ENCODE measurements at places on chromosomes 11 and 22.
A peak's percentile ranks its signal among the peaks of the same experiment; 100 is the strongest.

- no peak for DNase-seq
Observed at GRCh38 chr11:61022311-61023085, 51.0 kb downstream of the CD6 start.

GRCh38 chr22:48278620-48279460, 1516.4 kb downstream of the TBC1D22A start:
- no peak for DNase-seq

GRCh38 chr11:121763526-121763925, 310.8 kb upstream of the SORL1-AS1 start:
- DNase-seq: no peak

DNA sequence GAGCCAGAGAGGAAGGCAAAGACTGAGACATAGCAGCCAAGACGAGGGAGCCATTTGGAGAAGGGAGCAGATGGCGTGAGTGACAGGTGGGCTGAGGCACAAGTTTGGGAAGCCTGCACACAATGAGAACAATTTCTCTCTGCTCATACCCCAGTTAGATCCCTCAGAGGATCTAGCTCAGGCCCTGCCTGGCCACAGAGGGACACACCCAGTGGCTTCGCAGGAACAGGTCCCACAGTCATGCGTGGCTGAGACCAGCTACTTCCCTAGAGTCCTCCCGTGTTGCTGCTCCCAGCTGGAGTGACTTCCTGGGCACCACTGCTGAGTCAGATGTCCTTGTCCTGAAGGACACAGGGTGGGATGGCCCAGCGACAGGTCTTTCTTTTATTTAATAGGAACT, 33.4 kb upstream of the LYVE1 start:
- no peak for DNase-seq

GRCh38 chr11:65479184-65480145, 19.4 kb upstream of the MALAT1 start:
- DNase-seq: no peak

- no peak for DNase-seq
Observed at GRCh38 chr11:63841554-63841953, 2.6 kb downstream of the MARK2 start.

- no peak for DNase-seq
Observed at GRCh38 chr22:20615021-20615420, 107.6 kb downstream of the MED15 start.

- no peak for DNase-seq
Observed at GRCh38 chr22:46935506-46936377, 173.3 kb downstream of the TBC1D22A start.

GRCh38 chr22:22046370-22046769, 63.8 kb upstream of the TOP3B start:
- DNase-seq: no peak

DNA sequence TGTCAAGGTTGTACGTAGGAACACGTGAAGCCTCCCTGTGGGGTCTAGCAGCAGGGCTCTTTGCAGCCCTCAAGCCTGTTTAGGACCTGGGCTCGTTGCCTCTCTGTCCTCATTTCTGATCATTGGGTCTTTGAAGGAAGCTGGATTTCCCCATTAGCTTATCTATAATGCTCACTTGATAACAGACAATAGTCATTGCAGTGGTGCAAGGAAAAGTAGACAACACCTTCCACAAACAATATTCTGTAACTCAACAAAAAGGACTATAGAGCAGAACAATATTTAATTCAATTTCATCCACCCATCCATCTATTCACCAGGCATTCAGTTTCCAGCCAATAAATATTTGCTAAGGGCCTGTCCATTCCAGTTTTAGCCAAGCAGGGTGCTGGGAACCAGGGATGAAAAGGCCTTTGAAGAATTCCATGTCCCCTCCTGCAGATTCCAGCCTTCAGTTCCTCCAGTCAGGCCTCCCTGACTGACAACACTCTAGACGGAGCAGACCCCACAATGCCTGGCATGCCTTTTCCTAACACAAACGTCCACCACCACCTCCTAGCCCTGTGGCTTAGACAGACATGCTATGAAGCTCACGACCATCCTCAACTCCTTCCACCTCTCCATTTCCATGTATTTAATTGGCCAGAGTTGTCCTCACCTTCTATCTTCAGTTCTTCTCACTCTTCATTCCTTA, 12.7 kb upstream of the POLD3 start:
- no peak for DNase-seq

GRCh38 chr22:28750471-28750881, 8.6 kb downstream of the HSCB start:
- DNase-seq: no peak

GRCh38 chr11:131206671-131207070, 163.7 kb upstream of the NTM start:
- no peak for DNase-seq

DNA sequence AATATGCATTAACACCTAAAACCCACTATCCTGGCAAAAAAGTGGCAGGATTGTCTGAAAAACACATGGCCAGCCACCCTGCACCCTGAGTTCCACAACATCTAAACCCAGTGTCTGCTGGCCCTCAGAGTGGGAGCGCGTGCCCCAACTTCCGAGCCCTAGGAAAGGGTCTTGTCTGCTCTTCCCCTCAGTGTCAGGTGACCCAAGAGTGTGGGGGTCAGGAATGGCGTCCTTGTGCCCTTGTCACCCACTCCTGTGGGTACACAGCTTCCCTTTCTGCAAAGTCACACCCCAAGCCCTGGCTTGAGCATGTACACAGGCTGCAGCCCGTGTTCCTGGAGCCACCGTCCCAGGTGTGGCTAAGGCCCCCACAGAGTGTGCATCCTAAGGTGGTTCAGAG, 67.6 kb downstream of the CDKN1C start:
- DNase-seq: no peak

DNA sequence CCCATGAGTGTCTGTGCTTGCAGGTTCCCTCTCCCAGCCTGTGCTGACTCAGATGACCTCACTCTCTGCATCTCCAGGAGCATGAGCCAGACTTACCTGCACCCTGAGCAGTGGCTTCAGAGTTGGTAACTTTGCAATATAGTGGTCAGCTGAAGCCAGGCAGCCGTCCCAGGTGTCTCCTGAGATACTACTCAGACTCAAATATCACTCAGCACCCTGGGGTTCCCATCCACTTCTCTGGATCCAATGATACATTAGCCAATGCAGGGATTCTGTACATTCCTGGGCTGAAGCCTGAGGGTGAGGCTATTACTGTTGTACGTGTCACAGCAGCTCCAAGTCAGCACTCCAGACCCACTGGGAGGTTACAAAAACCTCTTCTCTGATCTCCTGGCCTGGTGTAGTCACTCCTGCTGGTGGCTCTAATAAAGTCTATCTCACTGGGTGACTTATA, 87.8 kb upstream of the TOP3B start:
- no peak for DNase-seq

GRCh38 chr22:19669570-19669969, 44.7 kb upstream of the SEPTIN5 start:
- DNase-seq: no peak

DNA sequence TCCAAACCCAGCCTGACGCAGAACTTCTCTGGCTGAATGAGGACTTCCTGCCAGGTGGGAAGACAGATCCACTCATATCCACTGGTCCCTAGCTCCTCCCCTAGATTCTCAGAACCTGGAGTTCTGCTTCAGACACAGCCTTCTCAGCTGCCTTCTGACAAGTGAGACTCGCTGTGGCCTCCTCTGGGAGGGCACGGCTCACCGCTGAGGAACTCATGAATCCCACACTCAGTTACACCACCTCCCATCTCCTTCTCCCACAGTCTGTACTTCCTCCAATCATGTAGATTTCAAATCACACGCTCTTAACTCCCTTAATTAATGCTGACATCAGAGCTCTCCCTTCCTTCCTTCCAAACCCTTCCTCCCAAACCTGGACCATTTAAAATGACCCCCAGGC, 86.4 kb upstream of the TMEM45B start:
- DNase-seq: no peak

GRCh38 chr11:56509439-56509838, 18.3 kb upstream of the OR5M8 start:
- DNase-seq: no peak

- peak; percentile 60 for DNase-seq
Observed at GRCh38 chr22:41403532-41404318, 22.0 kb downstream of the TEF start.

- no peak for DNase-seq
Observed at GRCh38 chr11:85776951-85777602, 33.9 kb downstream of the SYTL2 start.

- DNase-seq: no peak
Observed at GRCh38 chr11:18394928-18395734, 768 bp downstream of the LDHA start.

DNA sequence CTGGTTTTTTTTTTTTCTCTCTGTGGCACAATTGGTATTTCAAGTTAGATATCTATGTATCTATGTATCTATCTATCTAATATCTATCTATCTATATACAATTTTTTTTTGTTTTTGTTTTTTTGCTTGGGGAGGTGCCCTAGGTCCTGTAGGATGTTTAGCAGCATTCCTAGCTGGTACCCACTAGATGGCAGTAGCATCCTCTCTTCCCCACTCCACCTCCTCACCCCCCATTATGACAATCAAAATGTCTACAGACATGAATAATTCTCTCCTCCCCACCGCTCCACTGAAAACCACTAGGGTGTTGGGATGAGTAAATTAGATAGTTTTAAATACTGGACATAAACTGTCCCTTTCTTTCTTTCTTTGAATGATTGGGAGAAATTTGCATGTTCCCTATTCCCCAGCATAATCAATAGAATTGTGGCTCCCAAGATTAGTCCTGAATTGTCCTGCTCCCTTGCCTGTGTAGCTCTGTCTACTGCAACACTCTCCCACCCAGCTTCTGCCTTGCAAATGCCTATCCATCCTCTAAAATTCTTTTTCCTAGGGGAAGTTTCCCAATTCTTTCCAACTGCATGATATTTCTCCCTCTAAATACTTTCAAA, 1152.4 kb downstream of the LRRC4C start:
- no peak for DNase-seq

GRCh38 chr11:1054143-1055108, 17.9 kb upstream of the MUC6 start:
- no peak for DNase-seq

DNA sequence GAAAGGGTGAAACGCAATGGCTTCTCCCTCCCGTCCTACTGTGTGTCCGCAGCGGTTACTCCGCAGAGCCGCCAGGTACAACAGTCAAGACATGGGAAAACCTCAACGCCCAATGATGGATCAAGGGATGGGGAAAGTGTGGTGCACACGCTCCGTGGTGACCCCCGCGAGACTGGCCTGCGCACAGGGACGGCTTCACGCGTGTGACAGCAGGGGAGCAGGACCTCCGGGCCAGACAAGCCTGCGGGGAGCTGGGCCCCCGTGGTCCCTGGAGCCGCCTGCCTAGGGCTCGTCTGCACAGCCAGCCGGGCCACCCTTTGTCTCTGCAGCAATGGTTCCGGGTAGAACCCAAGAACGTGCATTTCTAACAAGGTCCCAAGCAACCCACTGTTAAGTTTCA, 31.7 kb upstream of the MOB2 start:
- no peak for DNase-seq

DNA sequence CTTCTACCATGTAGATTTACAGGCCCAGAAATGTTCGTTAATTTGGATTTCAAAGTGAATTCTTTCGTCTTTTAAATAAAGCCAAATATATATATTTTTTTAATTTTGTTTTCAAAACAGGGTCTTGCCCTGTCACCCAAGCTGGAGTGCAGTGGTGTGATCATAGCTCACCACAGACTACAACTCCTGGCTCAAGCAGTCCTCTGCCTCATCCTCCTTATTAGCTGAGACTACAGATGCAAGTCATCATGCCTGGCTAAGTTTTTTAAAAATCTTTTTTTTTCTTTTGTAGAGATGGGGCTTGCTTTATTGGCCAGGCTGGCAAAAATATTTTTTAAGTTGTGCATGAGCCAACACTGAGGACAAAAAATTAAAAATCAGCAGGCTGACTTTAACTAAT, 5.0 kb upstream of the LMO2 start:
- DNase-seq: no peak

DNA sequence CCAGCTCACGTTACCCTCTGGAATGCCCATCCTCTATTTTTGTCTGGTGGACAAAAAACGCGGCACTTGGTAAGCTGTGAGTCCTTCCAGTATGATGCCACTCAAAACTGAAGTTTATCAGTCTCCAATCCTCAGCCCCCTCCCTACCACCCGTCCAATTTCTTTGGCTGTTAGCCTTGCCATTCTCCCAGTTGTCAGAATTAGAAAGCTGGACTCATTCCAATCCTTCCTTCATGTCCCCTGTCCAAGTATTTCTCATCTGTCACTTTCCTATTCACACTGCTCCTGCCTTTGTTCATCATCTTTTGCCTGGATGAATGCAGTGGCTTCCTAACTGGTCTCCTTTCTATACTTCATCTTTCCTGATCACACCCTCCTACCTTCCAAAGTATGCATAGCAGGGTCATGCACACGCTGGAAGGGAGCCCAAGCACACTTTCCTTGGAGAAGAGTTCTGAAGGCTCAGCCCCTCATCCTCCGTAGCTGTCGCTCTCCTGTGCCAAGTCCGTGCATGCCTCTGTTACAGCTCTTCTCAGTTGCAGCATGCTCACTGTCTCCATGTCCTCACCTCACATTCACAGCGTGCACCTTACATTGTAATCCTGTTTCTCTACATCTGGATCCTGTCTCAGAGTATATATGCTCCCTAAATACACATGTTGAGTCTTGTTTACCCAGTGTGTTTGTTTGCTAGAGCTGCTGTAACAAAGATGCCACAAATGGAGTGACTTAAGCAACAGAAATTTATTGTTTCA, 19.4 kb downstream of the APLP2 start:
- DNase-seq: no peak
